ENCODE measurements at places on chromosomes 11 and 22.

DNA sequence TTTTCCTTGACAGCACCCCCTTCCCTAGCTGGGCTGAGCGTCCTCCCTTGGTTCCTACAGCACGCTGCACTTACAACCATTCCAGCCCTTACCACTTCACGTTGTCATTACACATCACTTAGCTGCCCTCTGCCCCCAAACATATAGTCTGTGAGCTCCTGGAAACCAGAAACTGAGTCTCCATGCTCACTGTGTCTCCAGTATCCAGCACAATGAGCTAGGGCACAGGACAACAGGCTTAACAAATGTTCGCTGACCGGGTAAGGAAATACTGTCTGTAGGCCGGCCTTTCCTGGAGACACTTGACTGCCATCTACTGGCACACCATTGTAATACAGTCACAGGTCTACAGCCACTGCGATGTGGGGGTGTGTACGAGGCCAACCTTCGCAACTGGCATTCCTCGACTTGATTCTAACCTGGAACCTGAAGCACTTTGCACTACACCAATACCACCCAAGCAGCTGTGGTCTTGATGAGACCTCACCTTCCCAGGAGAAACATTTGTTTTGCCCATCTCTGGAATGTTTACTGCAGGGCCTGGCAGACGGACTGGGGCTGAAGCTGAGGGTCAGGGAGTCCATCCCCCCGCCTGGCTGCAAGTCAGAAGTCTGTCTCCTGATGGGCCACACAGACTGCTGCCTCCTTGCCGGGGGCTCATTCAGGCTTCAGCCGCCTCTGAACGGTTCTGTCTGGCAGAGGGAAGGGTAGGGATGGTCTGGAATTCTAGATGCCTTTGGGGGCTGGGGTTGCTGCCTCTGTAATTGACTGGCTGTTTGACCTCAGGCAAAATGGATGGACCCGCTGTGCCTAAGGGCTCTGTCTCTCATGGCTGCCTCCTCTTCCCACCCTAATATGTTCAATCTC is 72.0 kb downstream of the SYN3 start:
- no peak for DNase-seq

GRCh38 chr11:126352934-126353801 is 2.3 kb upstream of the ST3GAL4 start:
- no peak for DNase-seq

GRCh38 chr22:27673839-27674238 is 127.7 kb downstream of the MN1 start:
- no peak for DNase-seq

DNA sequence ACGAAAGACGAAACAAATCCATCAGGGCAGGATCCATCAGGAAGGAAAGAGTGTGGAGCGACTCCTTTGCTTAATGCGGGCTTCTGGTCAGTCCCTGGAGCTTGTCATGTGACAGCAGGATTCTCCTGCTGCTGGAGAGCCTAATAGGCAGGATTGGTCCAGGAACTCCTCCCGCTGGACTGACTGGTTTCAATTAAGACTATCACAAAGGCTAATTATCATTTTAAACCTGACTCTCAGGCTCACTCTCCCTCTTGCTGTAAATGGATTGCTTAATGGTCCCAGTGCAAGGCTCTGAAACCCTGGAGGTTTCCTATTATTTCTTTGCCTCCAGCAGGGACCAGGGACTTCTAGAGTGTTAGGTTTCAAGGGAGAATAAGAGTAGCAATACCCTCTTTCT is 493.8 kb downstream of the NTM start:
- no peak for DNase-seq

DNA sequence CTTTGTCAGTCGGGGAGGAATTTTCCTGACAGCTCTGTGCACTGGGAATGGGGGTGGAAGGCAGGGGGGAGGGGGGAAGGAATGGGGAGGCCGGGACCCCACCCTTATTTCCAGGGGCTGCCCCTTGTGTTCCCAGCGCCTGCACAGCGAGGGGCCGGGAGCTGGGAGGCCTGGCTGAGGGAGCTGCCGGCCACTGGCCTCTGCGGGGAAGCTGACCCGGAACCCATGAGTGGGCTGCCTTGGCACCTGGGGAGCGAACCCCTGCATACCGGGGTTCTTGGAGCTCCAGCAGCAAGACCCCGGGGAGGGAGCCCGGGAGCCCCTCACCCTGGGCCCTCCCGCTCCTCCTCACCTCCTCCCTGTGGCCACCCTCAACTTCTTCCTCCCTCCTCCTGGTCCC is 3.5 kb downstream of the H19 start:
- no peak for DNase-seq

- DNase-seq: no peak
These were observed 209.7 kb upstream of the ARHGAP20 start for GRCh38 chr11:110921742-110922521.

DNA sequence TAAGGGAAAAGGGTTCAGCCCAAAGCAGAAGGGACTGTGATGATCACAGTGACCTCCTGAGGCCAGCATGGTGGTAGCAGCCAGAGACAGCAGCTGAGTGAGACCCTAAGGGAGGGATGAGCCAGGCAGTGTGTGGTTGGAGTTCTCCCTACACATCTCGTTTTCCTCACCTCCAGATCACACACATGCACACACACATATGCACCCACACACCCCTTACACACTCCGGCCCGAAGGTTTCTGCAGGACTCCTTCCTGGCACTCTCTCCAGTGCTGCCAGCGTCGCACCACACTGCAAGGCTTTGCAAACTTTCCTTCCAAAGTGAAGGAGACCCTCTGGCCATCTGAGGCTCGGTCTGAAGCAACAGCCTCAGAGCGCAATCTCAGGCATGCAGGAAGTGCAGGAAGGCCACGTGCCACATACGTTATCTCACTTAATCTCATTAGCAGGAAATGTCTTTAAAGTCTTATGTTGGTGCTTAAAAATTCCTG is 26.9 kb upstream of the TP53I11 start:
- DNase-seq: no peak

DNA sequence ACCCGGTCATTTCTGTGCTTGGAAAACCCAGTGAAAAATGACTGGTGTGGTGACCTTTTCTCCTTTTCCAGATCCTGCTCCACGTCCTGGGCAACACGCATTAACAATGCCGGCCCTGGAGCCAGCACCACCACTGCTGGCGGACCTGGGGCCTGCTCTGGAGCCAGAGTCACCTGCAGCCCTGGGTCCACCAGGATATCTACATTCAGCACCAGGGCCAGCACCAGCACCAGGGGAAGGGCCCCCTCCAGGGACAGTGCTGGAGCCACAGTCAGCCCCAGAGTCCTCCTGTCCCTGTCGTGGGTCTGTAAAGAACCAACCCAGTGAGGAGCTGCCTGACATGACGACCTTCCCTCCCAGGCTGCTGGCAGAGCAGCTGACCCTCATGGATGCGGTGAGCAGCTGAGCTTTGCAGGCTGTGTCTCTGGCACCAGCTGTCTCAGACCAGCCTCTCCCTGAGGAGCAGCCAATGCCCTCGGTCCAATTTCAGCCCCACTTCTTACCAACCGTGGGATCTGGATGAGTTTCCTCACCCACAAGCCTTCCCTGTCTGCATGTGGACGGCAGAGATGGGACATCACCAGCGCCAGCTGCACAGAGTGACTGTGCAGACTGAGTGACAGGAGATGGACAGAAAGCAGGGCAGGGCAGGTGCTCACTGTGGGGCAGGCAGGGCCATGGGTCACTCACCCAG is 1.9 kb downstream of the RGL4 start:
- DNase-seq: no peak

GRCh38 chr11:122310766-122311165 is 194.8 kb upstream of the BLID start:
- DNase-seq: no peak

- DNase-seq: no peak
These were observed 298.4 kb upstream of the PDGFD start for GRCh38 chr11:104462341-104462740.

GRCh38 chr11:103170865-103171264 is 61.6 kb downstream of the DYNC2H1 start:
- no peak for DNase-seq

- DNase-seq: no peak
These were observed 13.4 kb downstream of the PACSIN2 start for GRCh38 chr22:43001271-43002201.

GRCh38 chr11:126341760-126342161 is 13.7 kb upstream of the ST3GAL4 start:
- no peak for DNase-seq

GRCh38 chr11:7619322-7619721 is 54.0 kb downstream of the CYB5R2 start:
- DNase-seq: no peak

DNA sequence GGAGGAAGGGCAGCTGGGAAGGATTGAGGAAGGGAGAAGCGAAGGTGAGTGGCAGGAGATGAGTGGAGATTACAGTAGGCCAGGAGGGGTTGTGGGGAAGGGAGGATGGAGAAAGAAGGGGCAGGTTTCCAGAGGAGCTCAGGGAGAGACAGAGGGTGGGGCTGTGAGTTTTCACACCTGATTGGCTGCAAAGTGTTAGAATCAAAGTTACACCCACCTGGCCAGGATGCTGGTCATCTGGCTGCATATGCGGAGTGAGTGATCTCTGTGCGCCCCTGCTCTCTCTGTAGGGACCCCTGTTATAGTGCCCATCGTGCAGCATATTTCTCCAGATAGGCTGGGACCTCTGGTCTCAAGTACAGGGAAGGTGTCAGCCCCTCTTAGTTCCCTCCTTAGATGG is 18.3 kb downstream of the AMPD3 start:
- DNase-seq: no peak

DNA sequence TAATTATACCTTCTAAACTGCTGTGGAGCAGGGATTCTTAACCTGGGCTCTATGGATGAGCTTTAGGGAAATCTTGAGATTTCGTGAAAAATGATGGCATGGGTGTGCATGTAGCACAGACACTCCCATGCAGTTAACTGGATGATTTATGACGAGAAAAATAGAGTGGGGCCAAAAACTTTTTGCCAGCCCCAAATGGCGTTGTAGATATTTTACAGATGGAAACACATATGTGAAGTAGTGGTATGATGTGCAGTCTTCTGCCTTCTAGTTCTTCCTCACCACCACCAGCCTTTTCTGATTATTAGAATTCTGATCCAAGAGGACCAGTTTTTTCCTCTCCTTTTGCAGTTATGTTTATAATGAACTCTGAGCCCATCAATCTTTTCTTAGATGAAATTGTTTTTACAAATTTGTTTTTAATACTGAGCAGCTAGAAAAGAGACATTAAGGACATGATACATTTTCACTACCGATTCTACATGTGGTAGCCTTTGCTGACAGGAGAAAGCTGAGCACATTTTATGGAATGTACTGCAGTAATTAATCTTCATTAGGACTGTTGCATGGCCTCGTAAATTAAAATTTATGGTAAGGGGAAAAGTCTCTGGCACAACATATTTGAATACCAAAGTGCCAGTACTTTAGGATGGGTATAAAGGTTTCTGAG is 261.4 kb downstream of the DDX10 start:
- DNase-seq: no peak

DNA sequence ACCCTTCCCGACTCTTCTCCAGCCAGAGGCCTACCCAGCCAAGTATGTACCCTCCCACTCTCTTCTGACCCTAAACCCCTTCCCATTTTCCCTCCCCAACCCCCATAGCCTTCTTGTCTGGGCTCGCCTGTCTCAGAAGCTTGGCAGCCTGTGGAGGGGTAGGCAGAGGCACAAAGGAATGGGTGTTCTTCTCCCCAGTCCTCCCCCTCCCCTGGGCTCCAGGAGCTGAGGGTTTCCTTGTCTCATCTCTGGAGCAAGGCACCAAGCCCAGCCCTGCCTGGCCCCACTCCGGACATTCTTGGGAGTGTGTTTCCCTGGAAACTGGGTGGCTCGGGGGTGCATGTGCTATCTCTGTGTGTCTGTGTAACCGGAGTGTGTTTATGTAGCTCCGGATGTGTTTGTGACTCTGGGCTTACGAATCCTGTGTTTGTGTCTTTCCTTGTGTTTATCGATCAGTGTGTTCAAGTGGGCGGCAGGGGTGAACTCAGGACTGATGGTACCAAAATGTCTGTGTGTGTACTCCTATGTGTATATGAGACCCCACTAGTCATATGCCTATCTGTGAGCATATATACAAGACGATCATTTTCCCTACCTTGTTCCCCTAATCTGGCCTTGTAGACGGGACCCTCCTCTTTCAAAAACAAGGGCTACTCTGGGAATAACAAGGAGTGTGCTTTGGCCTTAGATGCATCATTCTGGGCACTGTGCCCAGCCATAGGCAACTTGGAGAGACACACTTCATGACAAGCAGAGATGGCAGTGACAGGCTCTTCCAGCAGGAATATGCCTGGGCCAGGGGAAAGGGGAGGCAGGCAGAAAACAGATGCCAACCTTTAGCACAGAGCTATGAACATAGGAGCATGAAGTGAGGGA is 10.9 kb downstream of the PHLDB1 start:
- DNase-seq: no peak

- peak; percentile 63 for DNase-seq
These were observed at the start of gene SORL1 for GRCh38 chr11:121451986-121452608. Gene SORL1, plus strand, starts transcription at chr11:121452314. Its CDS starts 18 bp downstream, at chr11:121452332.

DNA sequence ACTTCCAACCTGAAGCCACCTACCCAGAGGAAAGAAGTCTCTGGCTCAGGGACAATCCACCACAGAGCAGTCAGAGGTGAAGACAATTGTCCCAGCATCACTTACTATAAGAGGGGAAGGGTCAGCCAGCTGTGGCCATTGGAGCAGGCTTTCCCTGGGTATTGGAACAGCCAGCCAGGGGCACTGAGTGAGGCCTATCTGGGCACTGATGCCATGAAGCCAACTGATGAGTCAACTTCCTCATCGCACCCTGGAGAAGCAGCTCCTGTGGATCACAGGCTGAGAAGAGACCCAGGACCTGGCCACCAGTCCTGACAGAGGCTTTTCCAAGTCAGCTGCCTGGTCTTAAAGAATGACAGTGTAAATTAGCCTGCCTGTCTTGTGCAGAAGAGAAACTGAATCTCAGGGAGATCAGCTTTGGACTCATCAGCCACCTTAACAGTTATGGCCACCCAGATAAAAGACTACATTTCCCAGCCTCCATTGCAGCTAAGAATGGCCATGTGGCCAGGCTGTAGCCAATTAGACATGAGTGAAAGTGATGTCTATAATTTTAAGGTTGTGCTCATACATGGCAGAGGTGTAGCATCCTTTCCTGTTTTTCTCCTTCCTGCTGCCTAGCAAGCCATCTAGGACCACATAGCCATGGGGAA is 19.0 kb downstream of the CHST1 start:
- DNase-seq: no peak

DNA sequence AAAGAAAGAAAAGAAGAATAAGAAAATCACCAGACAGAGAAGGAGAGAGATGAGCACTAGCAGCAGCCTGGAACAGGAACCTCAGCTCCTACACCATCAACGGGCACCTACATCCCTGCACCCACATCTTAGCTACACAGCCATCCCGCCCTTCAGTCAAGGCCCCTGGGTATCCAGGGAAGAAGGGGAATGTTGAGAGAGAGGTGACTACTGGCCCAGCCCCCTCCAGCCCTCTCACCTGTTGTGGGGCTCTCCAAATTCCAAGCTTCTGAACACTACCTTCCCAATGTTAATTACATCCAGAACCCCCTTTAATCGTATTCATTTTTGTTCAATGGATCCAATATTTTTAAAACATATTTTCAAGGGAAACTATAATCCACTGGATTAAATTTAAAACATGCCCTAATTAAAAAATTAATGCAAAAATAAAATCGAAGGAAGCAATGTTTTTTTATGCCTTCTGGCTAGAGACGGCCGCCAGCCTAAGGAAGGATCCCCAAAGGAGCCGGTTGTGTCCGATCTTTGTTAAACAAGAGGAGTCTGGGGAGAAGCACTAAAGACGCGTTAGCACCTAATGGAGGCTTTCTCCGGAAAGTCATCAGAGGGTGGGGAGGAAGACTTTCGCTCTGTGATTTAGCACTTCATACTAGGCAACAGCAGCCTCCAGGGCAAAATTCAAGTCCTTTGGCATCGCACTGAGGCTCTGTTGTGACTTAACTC is 9.5 kb downstream of the TPST2 start:
- DNase-seq: no peak
